ENCODE measurements at places on chromosomes 7 and 10.

- no peak for DNase-seq
These were observed 446.9 kb downstream of the KIF20B start for GRCh38 chr10:90148116-90148855.

- no peak for DNase-seq
These were observed 106.7 kb downstream of the REEP3 start for GRCh38 chr10:63627881-63628296.

GRCh38 chr7:39890411-39890810 lies 59.6 kb upstream of the CDK13 start:
- DNase-seq = no peak

GRCh38 chr10:101668566-101668965 lies 26.4 kb downstream of the FBXW4 start:
- DNase-seq = no peak

DNA sequence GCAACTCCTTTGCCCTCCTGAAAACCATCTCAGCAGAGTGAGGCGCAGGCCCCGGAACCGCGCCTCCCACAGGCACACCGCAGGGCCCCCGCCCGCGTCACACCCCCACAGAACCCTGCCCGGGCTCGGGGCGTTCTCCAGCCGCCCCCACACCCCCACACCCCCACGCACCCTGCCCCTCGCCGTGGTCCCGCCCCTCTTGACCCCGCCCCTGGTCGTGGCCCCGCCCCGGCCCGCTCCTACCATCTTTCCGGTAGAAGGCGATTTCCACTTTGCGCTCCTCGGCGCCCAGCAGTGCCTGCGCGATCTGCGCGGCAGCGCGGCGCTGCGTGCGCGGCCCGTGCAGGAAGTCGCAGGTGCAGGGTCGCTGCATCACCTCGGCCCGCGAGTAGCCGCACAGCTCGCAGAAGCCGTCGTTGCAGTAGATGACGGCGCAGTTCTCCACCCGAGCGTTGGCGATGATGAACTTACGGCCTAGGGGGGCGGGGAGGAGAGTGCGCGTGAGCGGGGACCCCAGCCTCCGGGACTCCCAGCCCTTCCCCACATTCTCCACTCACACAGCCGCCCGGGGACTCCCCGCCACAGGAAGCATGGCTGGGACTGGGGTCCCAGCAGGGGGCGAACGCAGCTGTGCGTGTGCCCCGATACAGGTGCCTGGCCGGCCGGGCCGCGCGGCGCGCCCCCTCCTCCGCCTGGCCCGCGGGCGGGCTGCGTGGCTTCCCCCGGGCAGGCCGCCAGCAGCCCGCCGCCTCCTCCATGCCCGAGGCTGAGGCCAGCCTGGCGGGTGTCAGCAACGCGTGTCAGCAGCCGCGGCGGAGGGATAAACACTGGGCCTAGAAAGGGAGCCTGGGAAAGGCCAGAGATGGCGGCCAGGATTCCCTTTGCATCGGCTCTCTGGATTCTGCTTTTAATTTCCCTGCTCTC lies 3.4 kb downstream of the KCNH2 start:
- DNase-seq = no peak

DNA sequence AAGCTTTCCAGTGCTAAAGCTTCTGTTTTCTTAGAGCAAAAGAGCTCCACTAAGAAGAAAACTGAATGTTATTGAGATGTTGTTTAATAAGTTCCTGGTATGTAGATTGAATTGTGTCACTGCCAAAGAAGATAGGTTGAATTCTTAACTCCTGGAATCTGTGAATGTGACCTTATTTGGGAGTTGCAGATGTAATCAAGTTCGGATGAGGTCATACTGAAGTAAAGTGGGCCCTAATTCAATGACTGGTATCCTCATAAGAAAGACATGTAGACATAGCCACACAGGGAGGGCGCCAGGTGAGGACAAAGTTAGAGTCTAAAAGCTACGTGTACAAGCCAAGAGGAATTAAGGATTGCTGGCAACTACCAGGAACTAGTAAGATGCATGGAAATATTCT lies 732.1 kb upstream of the C7orf33 start:
- no peak for DNase-seq

All from non-pigmented ciliary epithelial cell (primary cell).